G401 (cell line): ENCODE measurements at places on chromosomes 2 and 18. TPM values are rescaled to one million over a fixed set of nuclear protein-coding genes. Genes with fewer than 3 reads are reported as not detected.

DNA sequence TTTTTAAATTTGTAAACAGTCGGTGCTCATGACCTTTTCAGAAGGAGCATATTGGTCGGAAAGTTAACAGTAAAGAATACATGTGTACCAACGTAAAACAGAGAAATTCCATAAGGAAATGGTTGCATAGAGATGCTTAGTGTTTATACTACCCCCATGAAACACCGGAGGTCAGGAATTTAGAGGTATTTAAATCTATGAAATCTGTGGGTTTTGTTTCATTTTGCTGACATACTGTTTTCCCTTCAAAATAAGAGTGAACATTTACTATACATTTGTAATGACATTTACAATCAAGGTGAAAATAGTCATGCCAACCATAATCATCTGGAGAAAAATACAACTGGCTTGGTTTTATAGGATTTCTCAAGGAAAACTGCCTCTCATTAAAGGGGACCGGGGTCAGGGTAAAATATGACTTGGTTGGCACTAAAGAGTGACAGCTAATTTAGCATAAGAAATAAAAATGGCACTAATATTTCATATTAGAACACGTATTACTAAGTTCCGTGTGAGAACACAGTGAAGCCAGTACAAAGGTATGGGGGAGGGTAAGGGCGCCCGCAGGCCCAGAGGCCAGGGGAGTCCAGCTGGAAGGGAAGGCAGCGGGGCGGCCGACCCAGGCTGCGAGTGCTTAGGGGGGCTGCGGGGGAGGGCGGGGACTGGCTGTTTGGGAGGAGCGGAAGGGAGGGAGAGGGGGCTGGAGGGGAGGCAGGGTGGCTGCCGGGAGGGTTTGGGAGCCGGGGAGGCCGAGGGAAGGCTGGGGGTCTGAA is 1.1 kb upstream of the RNU4ATAC start:
- peak; percentile 57 for DNase-seq

DNA sequence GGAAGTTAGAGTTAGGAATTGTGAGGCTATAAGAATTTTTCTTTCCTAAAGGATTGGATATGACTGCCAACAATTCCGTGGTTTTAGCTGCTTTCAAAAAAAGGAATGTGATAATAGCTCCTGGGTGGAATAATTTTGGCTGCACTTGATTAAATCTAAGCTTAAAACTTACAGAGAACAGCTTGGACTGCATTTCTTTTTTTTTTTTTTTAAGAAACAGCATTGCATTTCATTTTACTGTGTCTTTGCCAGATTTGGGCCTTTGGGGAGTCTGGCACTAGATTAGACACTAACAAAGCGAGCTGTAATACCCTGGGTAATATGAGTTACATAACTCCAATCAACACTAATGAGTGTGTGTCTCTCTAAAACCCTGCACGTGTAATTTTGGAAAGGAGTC is 37.8 kb upstream of the ZNF397 start:
- no peak for DNase-seq

- DNase-seq = no peak
Measured at GRCh38 chr2:212237350-212238095, 301.1 kb downstream of the ERBB4 start.

DNA sequence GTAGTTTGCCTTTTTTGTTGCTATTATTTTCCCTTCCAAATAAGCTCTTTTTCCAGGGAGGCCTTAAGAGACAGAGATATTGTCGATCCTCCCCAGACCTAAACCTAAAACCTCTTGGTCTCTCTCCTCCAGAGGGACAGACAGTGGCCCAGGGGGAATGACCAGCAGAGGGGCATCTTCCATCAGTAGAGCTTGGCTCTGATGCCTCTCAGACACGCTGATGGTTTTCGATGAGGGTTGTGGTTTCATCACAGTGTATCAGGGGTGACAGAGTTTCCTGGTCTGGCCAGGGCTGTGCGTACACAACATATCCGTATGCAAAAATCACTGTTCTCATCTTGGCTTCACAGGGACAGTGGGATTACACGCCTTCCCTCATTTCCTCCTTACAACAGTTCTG is 68.6 kb downstream of the GATA6 start:
- DNase-seq = no peak

The IGFBP2 gene
- 134 and 159 TPM in 2 replicates for total RNA-seq

- peak; percentile 12 for DNase-seq
Measured at GRCh38 chr2:78992451-78992806, 33.1 kb upstream of the REG3G start.

- no peak for DNase-seq
Measured at GRCh38 chr2:44553456-44553855, 191.7 kb downstream of the CAMKMT start.

GRCh38 chr2:172931918-172932520 is 143.6 kb upstream of the MAP3K20 start:
- peak; percentile 87 for DNase-seq

DNA sequence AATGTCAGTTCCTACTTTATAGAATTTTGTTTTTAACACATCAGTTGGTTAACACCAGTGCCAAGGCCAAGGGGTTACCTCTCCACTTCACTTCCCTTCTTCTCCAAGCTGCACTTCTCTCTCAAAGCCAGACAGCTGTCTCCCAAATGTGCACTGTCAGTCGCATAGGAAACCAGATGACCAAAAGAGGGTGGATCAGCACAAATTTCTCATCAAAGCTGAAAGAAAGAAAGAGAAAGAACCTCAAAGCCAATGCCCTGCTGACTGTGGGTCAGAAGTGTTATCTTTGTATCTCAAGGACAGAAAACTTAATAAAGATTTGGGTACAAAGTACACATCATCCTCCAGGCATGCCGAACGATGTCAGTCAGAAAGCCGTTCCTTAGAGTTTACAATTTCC is 32.2 kb downstream of the SPATS2L start:
- DNase-seq = no peak

The ZBTB7C gene
- total RNA-seq = not detected in 2 replicates

DNA sequence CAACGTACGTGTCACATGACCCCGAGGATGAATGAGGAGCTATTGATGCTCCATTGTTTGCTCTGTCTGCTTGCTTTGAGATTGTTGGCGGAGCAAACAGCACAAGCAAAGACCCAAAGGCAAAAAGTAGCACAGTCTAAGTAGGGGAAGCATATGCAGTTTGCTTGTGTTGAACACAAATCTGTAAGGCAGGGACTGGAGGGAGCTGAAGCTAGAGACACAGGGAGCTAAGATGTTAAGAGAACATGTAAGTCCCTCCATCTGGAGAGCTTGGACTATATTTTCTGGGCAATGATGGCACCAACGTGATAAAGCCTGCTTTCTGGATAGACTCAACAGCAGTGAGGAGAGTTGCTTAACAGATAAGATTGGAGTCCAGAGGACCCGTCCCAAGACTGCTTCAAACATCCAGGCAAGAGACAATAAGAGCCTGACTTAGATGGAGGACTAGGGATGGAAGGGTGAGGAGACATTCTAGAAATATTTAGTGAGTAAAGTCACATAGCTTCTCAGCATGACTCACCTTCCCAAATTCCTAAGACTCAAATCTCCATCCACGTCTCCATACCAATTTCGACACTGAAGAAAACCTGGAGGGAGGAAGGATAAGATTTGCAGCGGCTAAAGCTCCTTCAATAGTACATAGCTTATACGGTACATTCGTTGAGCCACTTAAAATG is 88.1 kb upstream of the KLF7 start:
- no peak for DNase-seq

DNA sequence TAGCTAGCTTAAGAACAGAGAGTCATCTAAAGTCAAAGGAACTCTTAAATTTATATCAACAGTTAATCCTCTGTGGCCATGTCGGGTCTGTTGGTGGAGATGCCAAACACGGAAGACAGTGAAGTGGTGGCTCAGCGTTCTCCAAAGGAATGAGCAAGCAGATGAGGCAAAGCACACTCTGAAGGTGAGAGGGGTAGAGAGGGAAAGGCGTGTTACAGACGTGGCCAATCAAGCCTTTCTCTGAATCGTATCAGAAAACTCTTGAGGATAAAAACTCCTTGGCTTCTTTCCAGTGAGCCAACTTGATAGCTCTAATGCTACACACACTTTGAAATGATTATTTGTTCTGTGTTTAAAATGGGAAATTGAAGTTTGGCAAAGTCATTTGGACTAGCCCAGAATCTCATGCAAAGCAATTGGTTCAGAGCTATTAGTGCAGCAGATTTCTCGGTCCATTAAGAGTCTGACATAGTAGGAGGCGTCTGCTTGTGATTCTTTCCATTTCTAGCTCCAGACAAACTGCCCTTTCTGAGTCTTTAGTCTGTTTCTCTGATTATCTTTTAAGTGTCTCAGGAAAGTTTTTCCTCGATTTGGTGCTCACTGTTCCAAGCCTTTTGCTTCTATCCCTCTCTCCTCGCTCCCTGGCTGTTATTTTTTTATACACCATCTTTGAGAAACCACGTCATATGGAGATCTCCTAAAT is 57.5 kb upstream of the CPO start:
- no peak for DNase-seq

DNA sequence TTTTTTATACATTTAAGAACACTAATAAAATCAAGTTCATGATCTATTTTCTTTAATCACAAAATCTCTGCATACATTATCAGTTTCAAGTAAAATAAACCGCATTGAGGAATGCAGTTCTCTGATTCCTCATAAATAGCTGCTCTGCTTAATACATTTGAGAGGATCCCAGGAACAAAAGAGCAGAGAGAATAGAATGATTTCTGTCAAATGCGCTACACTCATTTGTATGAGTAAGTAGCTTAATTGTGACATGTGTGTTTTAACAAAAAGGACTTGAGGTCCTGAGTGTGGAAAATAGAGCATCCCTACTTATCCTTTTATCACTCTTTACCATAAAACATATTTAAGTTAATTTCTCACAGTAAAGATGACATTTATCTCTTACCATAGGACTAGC is 134.0 kb downstream of the PID1 start:
- no peak for DNase-seq

DNA sequence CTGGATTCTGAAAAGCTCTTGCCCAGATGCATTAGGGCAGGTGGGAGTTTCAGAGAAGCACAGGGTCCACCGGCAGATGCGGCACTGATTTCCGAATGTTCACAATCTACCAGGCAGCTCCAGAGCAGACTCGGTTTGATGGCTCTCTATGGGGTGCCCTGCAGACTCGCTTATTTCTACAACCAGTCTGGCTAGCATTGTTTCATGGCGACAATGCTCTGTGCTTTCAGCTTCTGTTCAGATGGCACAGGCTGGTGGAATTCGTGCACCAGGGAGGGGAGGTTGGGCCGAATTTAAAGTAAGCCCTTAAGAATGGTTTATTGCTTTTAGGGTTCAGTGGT is 9.9 kb downstream of the MYT1L start:
- DNase-seq = peak; percentile 84

GRCh38 chr18:2978661-2979106 is 34.3 kb downstream of the LPIN2 start:
- no peak for DNase-seq

- DNase-seq = no peak
Measured at GRCh38 chr2:23627236-23628009, 242.4 kb downstream of the KLHL29 start.

DNA sequence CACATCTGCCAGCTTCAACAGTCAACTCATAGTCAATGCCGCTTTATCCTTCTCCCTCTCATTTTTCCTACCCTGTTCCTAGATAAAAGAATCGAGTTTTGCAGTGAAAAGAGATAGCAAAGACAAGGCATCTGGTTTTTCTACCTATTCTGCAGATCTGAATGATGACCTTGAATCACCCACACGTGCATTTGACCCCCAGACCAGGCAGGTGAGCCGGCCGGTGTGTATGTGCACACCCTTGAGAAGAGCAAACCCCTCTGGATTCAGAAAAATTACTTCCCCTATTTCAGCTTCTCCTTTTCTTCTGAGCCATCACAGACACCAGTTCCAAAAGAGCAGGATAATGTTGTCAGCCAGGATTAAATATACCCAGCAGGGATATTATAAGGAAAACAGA is 115.6 kb upstream of the ST6GAL2 start:
- no peak for DNase-seq

GRCh38 chr2:144959416-144959815 is 439.5 kb upstream of the ZEB2 start:
- DNase-seq = no peak

The CFAP65 gene
- not detected in 2 replicates for total RNA-seq

GRCh38 chr2:40352041-40352702 is 99.7 kb downstream of the SLC8A1 start:
- DNase-seq = no peak

The RPIA gene
- total RNA-seq = 21.8 and 32.5 TPM in 2 replicates

The MYOM1 gene
- total RNA-seq = 0.06 and 0.17 TPM in 2 replicates

DNA sequence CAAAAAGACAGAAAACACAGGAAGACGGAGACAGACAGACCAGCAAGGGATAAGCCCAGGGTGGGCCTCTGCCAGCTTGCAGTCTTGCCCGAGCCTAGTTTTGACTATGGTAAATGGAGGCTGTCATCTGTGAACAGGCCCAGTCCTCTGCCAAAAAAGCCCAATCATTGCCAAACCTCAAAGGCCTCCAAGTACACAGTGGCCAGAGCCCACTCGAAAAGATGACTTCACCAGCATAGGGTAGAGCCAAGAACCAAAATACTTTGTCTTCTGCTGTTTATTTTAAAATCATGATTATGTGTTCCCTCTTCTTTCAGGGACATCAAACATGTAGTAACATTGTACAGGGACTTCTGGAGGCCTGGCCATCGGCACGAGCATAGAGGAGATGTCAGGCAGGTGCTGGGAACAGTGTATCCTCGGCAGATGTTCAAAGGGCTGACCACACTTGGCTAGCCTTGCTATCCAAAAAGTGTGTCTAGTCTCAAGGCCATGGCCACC is 66.0 kb downstream of the TTC32 start:
- DNase-seq = no peak
